Prostate gland (tissue), 2 donors: ENCODE measurements at places on chromosomes 13 and 19. TPM values are rescaled to one million over a fixed set of nuclear protein-coding genes. Genes with fewer than 3 reads are reported as not detected.

Gene USHBP1
- 3.5 TPM for total RNA-seq

Gene HCST
- total RNA-seq: not detected

Gene CEACAM20
- not detected for total RNA-seq

Gene NLRP11
- 1.5 TPM for total RNA-seq

Gene ZNF28
- 19.2 TPM for total RNA-seq

Gene ACER1
- not detected for total RNA-seq

Gene LIM2
- not detected for total RNA-seq

Gene FREM2
- total RNA-seq: 3.1 TPM

Gene ADGRE3
- 0.80 TPM for total RNA-seq

Gene GPR12
- not detected for total RNA-seq

Gene S1PR2
- total RNA-seq: 4.5 TPM

Gene CCDC194
- total RNA-seq: not detected

Gene ZNF486
- total RNA-seq: 8.7 TPM

Gene PBX4
- 10.6 TPM for total RNA-seq

Gene RAB4B
- 51.7 TPM for total RNA-seq

Gene IL17D
- 3.7 TPM for total RNA-seq

Gene NFIX
- 286 TPM for total RNA-seq

Gene SLITRK5
- 0.62 TPM for total RNA-seq

Gene ZNF534
- 0.09 TPM for total RNA-seq

Gene CCDC70
- not detected for total RNA-seq

Gene LILRA6
- total RNA-seq: not detected

Gene POP4
- 62.1 TPM for total RNA-seq

Gene TGFBR3L
- not detected for total RNA-seq

Gene GJA3
- 5.2 TPM for total RNA-seq

Gene BCAM
- total RNA-seq: 501 TPM

Gene ZNF112
- total RNA-seq: 7.1 TPM

Gene SIGLECL1
- total RNA-seq: not detected

Gene SYNGR4
- 2.8 TPM for total RNA-seq

Gene KASH5
- total RNA-seq: 13.1 TPM

Gene EXOC3L2
- 5.8 TPM for total RNA-seq

Gene DACT3
- 8.6 TPM for total RNA-seq

Gene KLK8
- not detected for total RNA-seq

Gene KCNN4
- total RNA-seq: 65.1 TPM

Gene PGLYRP1
- not detected for total RNA-seq

Gene ANKRD24
- total RNA-seq: 3.6 TPM

Gene ZNF497
- 6.6 TPM for total RNA-seq

Gene RPL13A
- total RNA-seq: 2,414 TPM

Gene BRME1
- total RNA-seq: 12.6 TPM

Gene IGSF23
- total RNA-seq: not detected

Gene C19orf33
- total RNA-seq: 9.7 TPM

Gene NOVA2
- 3.1 TPM for total RNA-seq

Gene PROZ
- total RNA-seq: not detected

Gene ZNF225
- total RNA-seq: 4.9 TPM

Gene NLRP7
- total RNA-seq: 7.6 TPM

Gene FFAR2
- total RNA-seq: not detected

Gene TDRD3
- 14.6 TPM for total RNA-seq

Gene AZU1
- total RNA-seq: 6.9 TPM

Gene ZNF506
- 37.2 TPM for total RNA-seq
